ENCODE measurements at places on chromosomes 13 and 19. TPM values are rescaled to one million over a fixed set of nuclear protein-coding genes. Genes with fewer than 3 reads are reported as not detected.

OR7C1 gene
- total RNA-seq, result not detected

CGB1 gene
- total RNA-seq, result not detected

ZNF667 gene
- not detected for total RNA-seq

TECR gene
- total RNA-seq, result 168 TPM

TMEM59L gene
- total RNA-seq, result 6.3 TPM
